ENCODE measurements at places on chromosomes 3 and 15.

GRCh38 chr15:88012233-88012632 lies 244.3 kb downstream of the NTRK3 start:
- DNase-seq = no peak

- no peak for DNase-seq
Observed at GRCh38 chr3:58062472-58062871, 54.2 kb downstream of the FLNB start.

DNA sequence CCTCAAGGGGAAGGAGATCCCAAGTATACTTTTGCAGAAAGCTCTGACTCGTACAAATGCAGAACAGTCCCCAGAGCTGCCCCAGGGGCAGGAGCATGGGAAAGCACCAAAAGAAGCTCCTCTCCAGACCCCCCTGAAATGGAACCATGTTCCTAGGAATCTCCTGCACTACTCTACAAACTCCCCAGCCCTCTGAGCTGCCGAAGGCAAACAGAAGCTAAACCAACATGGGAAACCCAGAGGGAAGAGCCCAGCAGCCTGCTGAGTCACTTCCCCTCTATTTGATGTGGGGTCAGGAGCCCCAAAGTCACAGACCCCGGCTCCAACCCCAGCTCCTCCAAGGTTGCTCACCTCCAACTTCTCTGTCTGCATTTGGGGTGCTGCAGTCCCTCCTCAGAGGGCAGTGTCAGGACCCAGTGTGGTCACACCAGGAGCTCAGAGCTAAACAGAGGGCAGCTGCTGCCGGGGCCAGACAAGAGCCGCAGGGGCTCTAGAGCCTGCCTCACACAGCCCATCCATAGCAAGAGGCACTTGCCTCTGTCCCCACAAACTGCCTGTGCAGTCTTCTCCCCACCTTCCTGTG lies 3.8 kb upstream of the PLXNA1 start:
- no peak for DNase-seq

DNA sequence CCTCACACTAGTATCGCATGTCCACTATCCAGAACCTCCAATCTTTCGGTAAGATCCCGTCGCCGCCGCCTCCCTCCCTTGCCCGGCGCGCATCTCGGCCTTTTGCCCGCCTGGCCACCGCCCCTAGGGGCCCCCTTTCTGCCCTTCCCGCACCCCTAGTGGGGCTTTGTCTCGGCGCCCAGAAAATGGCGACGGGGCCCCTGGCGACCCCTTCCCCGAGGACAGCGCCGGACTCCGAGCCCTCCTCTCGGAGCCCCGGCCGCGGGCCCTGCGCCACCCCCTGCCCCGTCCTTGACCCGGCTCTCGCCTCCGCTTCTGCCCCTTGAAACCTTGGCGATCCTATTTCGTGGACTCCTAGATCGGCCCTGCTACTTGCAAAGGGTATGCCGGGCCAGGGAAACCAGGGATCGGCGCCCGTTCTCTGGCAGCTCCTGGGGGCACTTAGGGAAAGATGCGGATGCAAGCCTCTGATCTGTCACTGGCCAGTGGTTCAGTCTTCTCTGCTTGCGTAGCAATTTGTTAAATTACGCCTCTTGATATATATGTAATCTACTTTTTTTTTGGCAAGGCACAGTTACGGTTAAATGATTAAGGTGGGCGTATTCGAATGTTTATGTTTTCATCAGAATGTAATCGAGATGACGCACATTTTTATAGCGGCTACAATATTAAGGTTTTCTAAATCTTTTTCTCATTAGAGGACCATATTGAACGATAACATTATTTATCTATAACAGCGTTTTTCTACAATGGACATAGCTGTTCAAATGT lies 603 bp downstream of the EIF1B start:
- DNase-seq = peak; percentile 84

DNA sequence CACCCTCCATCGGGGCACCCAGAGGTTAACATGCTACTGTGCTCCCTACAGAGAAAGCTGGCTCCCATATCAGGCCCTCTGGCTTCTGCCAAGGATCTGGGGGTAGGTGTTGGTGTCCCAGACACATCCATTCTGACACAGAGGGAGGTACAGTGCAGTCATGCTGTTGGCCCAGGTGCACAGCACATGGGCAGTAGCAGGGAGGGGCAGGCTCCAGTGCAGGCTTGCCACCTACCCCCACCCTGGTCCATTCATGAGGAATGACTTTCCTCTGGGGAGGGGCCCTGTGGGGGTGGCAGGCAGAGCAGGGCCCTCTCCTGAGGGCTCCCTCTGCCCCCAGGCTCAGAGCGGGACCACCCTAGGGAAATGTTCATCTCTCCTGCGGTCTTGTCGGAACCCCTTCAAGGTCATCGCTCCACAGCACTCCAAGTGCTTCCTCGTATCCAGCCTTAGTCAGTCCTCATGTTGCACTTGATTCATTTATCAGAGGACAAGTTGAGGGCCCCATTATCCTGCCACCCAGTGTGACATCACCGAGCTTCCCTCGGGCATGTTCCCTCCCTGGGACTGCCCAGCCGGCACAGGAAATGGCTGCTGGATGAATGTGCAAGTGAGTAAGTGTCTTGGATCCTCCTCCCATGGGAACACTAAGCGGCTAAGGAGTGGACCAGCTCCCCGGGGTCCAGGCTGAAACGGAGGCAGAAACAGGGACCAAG lies 10.0 kb downstream of the DUSP7 start:
- no peak for DNase-seq

- no peak for DNase-seq
Observed at GRCh38 chr3:87836026-87836425, 222.8 kb downstream of the CGGBP1 start.

DNA sequence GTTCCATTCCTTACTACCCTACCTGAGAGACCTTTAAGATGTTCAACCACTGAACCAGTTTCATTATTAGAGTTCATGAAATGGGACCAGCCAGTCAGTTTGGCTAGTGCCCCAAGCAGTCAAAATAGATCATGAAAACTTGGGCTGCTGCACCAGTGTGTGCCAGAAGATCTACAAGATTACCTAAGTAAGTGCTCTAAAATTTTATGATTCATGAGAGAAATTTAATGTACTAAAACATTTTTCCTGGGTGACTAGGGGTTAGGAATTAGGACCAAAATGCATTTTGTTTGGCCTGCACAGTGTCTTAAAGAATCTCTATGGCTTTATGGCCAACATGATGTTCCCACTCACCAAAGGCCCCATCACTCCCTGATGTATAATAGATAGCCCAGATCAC lies 214.7 kb downstream of the ATP8B4 start:
- DNase-seq = no peak

GRCh38 chr3:68142441-68142840 lies 488.0 kb upstream of the SUCLG2 start:
- DNase-seq = no peak

GRCh38 chr3:57974796-57975388 lies 33.3 kb upstream of the FLNB start:
- no peak for DNase-seq

DNA sequence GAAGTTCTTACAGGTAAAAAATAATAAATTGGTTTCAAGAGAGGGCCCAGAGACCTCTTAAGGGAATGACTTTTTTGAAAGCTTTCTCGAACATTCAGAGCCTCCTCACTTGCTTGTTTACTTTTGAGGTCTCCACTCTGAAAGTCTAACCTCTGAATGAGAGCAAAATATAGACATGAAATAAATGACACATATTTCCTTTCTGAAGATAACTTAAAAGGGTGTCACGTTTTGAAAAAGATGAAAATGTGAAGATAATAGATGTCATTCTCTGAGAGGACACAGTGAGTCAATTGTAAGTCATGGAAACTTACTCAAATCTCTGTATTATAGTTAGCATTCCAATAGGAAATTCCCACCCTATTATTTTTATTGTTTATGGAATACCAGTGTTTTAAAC lies 44.6 kb downstream of the HACD2 start:
- DNase-seq = no peak

All from left forelimb (tissue), 1 donor.